Right ventricle myocardium inferior (tissue), 1 donor: ENCODE measurements at places on chromosomes 7 and 10.

DNA sequence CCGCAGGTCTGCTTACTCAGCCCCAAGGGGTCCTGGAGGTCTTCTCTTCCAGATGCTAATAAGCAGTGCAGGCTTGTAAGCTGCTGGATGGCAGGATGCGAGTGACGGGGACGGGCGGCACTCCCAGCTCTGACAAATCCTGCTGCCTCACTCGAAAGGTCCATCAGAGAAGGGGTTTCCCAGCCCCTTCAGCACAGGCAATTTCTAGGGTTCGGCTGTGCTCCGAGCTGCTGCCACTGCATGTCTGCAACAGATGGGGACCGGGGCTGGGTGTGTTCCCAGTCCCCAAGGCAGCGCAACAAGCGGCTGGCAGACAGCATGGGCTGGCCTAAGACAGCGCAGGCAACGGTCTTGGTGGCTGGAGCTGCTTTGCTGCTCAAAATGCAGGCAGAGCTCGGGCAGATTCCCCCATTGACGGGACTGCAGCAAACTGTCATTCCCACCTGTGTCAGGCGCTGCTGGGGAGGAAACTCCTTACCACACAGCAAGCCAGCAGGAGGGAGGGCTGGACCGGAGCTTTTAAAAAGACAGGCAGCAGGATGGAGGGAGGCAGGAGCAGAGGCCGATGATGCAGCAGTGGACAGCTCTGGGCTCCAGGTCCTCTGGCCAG is 62.4 kb downstream of the PRKAG2 start:
- no peak for DNase-seq

DNA sequence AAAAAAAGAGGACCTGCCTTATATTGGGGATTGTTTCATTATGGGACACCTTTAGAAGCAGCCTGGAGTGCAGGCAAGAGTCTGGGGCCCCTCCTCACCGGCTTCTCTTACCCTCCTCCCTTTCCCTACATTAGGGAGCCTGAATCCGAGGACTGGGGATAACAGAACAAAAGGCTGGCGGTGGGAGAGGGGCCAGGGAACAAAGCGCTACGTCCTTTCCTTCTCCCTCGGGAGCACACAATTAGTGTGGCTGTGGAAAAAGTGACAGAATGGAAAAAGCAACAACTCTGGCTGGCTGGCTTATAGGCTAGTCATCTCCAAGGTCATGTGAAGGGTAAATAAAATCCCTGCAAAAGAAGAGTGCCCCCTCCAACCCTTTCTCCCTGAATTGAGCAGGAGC is 74.7 kb downstream of the LSM5 start:
- DNase-seq, result no peak

DNA sequence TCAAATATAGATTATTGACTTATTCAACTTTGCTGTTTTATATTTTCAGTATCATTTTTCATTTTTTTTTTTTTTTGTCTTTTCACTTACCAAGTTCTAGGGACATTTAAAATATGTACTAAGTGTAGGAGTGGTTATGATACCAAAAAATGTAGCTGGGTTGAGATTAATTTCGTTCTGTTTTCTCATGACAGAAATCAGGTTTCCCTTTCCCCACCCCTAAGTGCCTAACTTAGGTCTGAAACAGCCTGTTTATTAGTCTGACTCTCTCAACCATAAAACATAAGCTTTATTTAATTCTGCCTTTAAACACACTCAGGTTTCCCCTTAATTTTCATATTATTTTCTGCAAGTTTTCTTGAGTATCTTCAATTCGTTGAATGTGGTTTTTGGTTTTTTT is 22.1 kb downstream of the TMEM106B start:
- no peak for DNase-seq

DNA sequence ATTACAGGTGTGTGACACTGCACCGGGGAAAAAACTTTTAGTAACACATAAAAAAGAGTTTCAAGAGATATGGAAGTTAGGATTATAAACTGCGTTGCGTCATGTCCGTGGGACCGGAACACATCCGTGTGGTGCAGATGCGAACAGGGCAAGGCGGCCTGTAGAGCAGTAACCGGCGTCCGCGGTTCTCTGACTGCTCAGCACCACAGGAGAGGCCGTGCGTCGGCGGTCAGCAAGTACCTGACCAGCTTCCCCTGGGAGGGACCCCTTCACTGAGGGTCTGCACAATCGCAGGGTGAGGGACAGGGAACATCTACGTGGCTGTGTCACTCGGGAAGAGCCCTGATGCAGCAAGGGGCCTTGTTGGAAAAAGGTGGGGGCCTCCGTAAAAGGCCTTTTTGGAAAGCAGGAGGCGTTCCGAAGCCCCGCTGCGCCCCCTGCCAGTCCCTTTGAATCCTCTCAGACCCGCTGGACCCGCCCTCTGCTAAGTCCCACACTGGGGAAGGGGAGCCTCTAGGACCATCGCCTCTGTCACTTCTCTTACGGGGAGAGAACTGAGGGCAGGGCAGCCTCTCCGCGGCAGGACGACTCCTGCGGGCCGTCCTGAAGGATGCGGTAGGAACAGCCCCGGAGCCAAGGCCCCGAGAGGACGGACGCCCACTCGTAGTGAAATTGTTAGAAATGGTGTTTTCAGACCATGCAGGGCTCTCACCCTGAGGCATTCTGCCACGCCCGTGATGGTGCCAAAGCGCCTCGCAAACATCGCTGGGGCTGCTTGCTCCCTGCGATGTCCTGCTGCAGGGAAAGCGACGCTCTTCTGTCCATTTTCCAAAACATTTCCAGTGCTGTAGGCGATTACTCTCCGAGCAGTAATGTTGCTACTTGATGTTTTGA is 771.6 kb upstream of the COBL start:
- no peak for DNase-seq

- DNase-seq, result no peak
These were observed 183.2 kb upstream of the ITGB1 start for GRCh38 chr10:33141251-33141650.

DNA sequence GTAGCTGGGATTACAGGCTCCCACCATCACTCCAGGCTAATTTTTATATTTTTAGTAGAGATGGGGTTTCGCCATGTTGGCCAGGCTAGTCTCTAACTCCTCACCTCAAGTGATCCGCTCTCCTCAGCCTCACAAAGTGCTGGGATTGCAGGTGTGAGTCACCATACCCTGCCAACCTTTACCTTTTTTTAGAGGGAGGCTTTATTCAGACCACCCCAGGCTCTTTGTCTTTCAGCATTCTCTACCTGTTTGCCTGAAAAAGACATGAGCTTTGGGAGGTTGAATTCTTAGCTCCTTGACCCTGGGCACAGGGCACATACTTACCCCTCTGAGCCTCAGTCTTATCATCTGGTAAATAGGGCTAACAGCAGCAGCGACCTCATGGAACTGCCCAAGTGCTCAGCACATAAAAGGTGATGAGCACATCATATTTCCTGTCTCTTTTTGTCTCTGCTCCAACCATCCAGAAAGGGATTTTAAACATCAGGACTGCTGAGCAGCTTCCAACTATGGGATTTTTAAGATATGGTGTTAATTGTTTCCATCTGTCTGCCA is 17.0 kb downstream of the FRMPD2 start:
- no peak for DNase-seq

GRCh38 chr7:101140339-101140699 is 13.4 kb downstream of the SERPINE1 start:
- no peak for DNase-seq

DNA sequence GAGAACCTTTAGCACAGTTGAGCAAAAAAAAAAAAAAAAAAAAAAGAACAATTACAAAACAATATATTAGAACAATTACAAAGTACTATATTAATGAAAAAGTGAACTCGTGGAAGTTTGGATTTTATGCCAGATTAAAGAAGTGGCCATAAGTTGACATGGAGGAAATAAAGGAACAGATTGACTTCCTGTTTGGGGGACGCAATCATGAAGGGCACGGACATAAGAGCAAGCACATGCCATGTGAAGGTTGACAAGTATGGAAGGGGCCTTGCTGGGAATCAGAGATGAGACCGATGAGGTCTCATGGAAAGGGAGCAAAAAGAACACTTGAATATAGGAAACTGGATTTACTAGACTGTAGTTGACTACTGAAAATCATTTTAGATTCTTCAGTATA is 61.7 kb downstream of the ICA1 start:
- no peak for DNase-seq

DNA sequence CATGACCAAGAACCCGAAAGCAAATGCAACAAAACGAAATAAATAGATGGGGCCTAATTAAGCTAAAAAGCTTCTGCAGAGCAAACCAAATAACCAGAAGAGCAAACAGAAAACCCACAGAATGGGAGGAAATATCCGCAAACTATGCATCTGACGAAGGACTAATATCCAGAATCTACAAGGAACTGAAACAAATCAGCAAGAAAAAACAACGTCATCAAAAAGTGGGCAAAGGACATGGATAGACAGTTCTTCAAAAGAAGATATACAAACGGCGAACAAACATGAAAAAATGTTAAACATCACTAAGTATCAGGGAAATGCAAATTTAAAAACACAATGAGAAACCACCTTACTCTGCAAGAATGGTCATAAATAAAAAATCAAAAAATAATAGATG is 35.3 kb upstream of the CACUL1 start:
- DNase-seq, result no peak

- no peak for DNase-seq
These were observed 146.4 kb upstream of the TMEM106B start for GRCh38 chr7:12064586-12065127.

GRCh38 chr10:69069090-69070042 is 18.5 kb upstream of the SRGN start:
- DNase-seq, result no peak

- DNase-seq, result no peak
These were observed 64.7 kb downstream of the BICC1 start for GRCh38 chr10:58577437-58577777.

DNA sequence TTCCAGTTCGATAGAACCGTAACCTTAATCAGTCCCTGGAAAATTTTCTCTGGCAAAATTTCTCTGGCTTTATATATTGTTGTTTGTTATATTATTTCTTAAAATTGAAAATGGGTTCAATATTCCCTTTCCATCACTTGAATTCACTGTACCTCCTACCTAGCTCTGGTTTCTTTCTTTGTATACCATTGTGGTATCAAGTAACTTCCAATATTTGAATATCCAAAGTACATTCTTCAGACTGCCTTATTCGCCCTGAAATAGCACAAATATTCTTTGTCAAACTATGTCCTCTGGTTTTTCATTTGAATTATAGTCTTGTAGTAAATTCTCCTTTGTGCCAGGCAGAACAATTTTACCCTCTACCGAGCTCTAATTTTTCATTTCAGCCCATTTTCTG is 541.6 kb downstream of the REEP3 start:
- no peak for DNase-seq
